Vagina (tissue), 2 donors: ENCODE measurements at places on chromosomes 3 and 15. TPM values are rescaled to one million over a fixed set of nuclear protein-coding genes. Genes with fewer than 3 reads are reported as not detected.

DNA sequence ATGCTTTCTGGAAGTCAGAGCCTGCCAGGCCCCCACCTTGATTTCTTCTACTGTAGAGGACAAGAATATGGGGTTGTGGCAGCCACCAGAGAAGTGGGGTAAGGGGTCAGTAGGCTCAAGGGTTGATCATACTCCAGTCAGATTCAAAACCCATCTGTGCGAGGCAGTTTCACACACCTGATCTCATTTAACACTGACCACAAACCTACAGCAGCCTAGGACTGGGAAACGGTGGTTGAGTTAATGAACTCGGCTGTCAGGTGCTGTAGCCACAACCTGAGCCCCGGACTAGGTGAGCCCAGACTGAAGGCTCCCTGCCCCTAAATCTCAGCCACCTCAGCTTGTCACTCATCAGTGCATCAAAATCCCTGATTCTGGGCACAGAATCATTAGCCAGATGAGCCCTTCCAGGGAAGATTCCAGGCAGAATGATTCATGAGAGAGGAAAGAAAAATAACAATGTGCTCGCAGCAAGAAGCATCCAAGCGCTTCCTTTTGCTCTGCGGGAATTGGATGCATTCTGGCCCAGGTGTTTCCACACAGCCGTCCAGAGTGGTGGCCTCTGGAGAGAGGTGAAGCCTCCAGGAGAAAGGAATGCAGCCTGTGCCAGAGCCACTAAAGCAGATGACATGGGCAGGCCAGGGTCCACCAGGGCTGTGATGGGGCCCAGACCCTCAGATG, 102.1 kb downstream of the SRGAP3 start:
- no peaks in the 10 kb centered on the region for H3K27me3 ChIP-seq
- H3K27ac ChIP-seq = no peak overlapping the region
- no peak for DNase-seq

- no peak overlapping the region for H3K4me3 ChIP-seq
- no peaks in the 10 kb centered on the region for H3K36me3 ChIP-seq
- H3K27ac ChIP-seq = no peak overlapping the region
- DNase-seq = no peak
- H3K27me3 ChIP-seq = peaks cover 13% of the 10 kb centered on the region
- no peaks in the 10 kb centered on the region for H3K4me1 ChIP-seq
Measured at GRCh38 chr3:147361454-147362420, 44.6 kb downstream of the ZIC4 start.

GRCh38 chr15:68574046-68574445, 4.7 kb upstream of the CORO2B start:
- H3K27ac ChIP-seq = no peak overlapping the region
- H3K4me1 ChIP-seq = peaks cover 12% of the 10 kb centered on the region

GRCh38 chr3:101381809-101382208, 61.4 kb upstream of the IMPG2 start:
- H3K36me3 ChIP-seq = no peaks in the 10 kb centered on the region
- H3K27me3 ChIP-seq = no peaks in the 10 kb centered on the region
- H3K4me3 ChIP-seq = no peak overlapping the region
- H3K27ac ChIP-seq = no peak overlapping the region

DNA sequence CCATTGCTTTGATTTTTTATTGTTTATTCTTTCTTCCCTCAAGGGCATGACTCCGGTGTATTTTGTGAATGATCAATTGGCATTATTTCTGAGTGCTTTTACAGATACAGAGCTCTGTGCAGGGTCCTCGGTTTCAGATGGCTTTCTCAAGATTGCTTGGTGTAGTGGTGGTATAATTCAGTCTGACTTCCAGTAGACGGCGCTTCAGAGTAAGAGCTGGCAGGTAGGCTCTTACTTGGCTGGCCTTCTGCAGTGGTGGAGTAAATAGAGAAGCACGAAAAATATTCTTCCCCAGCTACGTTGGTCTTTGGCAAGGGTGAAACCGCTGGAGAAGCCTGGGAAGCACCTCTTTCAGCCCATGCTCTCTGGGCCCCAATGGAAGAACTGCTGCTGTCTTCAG, 723.0 kb upstream of the BCHE start:
- H3K4me1 ChIP-seq = no peaks in the 10 kb centered on the region
- H3K4me3 ChIP-seq = no peak overlapping the region
- no peaks in the 10 kb centered on the region for H3K36me3 ChIP-seq
- no peak for DNase-seq
- H3K27ac ChIP-seq = no peak overlapping the region

DNA sequence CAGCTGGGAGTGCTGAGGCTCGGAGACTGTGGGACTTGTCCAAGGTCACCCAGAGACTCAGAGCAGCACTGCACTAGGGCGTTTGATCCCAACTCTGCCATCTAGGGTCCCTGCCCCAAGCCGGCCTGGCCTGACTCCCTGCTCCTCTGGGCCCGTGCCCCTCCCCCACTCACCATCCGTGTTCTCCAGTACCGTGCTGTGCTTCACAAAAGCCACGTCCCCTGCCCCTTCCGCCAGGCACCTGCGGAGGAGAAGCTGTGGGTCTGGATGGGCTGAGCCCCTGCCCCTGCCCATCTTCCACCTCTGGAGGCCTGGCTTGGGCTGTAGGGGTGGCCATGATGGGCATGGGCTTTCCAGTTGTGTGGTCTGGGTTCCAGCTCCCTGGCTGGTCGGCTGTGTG, 8.4 kb downstream of the MELTF start:
- no peak overlapping the region for H3K27ac ChIP-seq
- no peaks in the 10 kb centered on the region for H3K36me3 ChIP-seq
- H3K4me3 ChIP-seq = no peak overlapping the region

GRCh38 chr3:16350597-16351318, 85.7 kb downstream of the OXNAD1 start:
- no peak for DNase-seq
- no peaks in the 10 kb centered on the region for H3K36me3 ChIP-seq
- H3K27me3 ChIP-seq = no peaks in the 10 kb centered on the region
- peaks cover 10% of the 10 kb centered on the region for H3K4me1 ChIP-seq
- no peak overlapping the region for H3K4me3 ChIP-seq
- H3K27ac ChIP-seq = peak overlapping the region; percentile 10

- no peaks in the 10 kb centered on the region for H3K4me1 ChIP-seq
- H3K27me3 ChIP-seq = no peaks in the 10 kb centered on the region
Measured at GRCh38 chr3:64048631-64049061, 25.4 kb upstream of the PSMD6 start.

GRCh38 chr3:156610154-156610553, 55.2 kb upstream of the SSR3 start:
- no peak overlapping the region for H3K27ac ChIP-seq
- no peak overlapping the region for H3K4me3 ChIP-seq
- H3K36me3 ChIP-seq = no peaks in the 10 kb centered on the region
- peaks cover 20% of the 10 kb centered on the region for H3K4me1 ChIP-seq
- DNase-seq = no peak

GRCh38 chr3:101027286-101027685, 34.1 kb upstream of the ABI3BP start:
- no peaks in the 10 kb centered on the region for H3K27me3 ChIP-seq
- no peak overlapping the region for H3K27ac ChIP-seq
- no peak for DNase-seq
- no peak overlapping the region for H3K4me3 ChIP-seq
- no peaks in the 10 kb centered on the region for H3K36me3 ChIP-seq
- no peaks in the 10 kb centered on the region for H3K4me1 ChIP-seq

- no peaks in the 10 kb centered on the region for H3K27me3 ChIP-seq
- no peaks in the 10 kb centered on the region for H3K36me3 ChIP-seq
- DNase-seq = no peak
- peaks cover 61% of the 10 kb centered on the region for H3K4me1 ChIP-seq
Measured at GRCh38 chr3:38030126-38031021, 932 bp upstream of the PLCD1 start.

DNA sequence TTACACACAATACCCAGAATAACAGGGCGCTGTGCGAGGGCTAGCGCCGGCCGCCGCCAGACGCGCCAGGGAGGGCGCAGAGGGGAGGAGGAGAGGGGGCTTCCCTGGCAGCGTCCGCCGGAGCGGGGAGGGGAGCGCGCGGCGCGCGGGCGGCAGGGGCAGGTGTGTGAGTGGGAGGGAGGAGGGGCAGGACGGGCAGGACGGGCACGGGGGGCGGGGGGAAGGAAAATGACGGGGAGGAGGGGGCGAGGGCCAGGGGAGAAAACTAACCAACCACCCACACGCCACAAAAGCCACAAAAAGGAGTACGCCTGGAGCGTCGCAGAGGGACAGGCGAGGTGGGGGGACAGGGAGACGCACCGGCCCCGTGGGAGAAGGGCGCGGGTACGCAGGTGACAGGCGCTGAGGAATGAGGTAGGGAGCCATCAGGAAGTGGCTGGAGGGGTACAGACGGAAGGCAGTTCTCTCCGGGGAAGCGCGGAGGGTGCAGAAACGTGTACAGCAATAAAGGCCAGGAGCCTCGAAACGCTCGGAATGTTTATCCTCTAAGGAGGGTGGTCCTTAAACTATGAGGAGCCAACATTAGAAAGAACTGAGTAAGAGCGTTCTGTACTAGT, 610 bp upstream of the SATB1 start:
- peak overlapping the region; percentile 80 for H3K27ac ChIP-seq
- H3K4me3 ChIP-seq = peak overlapping the region; percentile 92
- H3K36me3 ChIP-seq = no peaks in the 10 kb centered on the region
- H3K27me3 ChIP-seq = no peaks in the 10 kb centered on the region

DNA sequence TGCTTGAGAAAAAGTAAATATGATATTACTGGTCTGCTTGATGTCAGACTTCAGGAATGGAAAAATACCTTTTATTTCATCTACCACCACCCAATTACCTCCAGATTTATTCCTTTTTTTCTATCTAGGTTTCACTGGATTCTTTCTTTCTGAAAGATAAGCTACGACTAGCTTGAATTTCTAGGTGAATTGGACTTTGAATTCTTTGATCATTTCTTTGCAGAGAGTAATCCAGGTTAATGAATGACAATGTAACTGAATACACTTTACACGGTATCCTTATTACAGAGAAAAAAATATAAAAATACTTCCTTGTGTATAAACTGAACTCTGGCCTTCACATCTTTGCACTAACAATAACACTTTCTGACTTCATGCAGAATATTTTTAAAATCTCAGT, 59.5 kb upstream of the TRPC1 start:
- no peak for DNase-seq
- no peak overlapping the region for H3K4me3 ChIP-seq
- no peaks in the 10 kb centered on the region for H3K36me3 ChIP-seq
- no peaks in the 10 kb centered on the region for H3K4me1 ChIP-seq
- no peak overlapping the region for H3K27ac ChIP-seq

GRCh38 chr15:95653361-95653805, 677.1 kb upstream of the NR2F2 start:
- peak overlapping the region; percentile 70 for H3K27ac ChIP-seq
- no peaks in the 10 kb centered on the region for H3K27me3 ChIP-seq
- no peak for DNase-seq

- H3K36me3 ChIP-seq = no peaks in the 10 kb centered on the region
- no peak overlapping the region for H3K27ac ChIP-seq
- no peak for DNase-seq
- peaks cover 12% of the 10 kb centered on the region for H3K4me1 ChIP-seq
Measured at GRCh38 chr15:60649845-60650548, 171.1 kb upstream of the ICE2 start.

DNA sequence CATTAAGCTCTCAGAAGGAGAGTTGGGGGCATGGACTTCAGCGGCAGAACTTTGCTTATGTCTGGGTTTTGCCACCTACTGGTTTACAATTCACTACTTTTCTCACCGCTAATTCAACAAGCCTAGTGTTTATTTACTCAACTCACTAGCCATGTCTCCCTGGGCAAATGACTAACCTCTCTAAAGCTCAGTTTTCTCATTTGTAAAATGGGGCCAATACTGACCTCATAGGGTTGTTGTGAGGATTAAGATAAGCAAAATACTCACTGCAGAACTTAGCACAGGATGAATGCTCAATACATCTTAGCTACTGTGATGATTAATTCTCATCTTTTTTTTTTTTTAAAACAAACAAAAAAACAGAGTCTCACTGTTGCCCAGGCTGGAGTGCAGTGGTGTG, 106.3 kb downstream of the CADPS start:
- H3K27me3 ChIP-seq = no peaks in the 10 kb centered on the region
- no peak for DNase-seq
- no peaks in the 10 kb centered on the region for H3K4me1 ChIP-seq
- H3K36me3 ChIP-seq = no peaks in the 10 kb centered on the region

DNA sequence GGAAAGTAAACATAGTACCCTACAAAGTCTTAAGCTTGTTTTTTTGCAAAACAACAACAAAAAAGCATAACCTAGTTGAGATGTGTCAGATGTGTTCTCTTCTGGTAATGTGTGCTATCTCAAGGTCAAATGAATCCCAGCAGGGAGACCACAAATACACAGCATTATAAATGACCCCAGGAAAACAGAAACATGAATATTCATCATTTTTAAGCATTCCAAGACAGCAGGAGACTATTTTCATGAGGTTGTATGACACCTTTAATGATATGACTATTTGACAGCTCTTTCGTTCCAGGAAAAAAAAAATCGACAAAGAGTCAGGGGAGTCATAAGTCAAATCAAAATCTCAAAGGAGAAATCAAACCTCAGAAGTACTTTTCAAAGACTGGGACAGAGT, 62.7 kb upstream of the CBLB start:
- H3K27ac ChIP-seq = no peak overlapping the region
- no peak for DNase-seq
- H3K36me3 ChIP-seq = no peaks in the 10 kb centered on the region
- H3K27me3 ChIP-seq = no peaks in the 10 kb centered on the region
- no peak overlapping the region for H3K4me3 ChIP-seq

GRCh38 chr15:61025781-61026180, 203.3 kb downstream of the RORA start:
- no peaks in the 10 kb centered on the region for H3K27me3 ChIP-seq
- H3K4me1 ChIP-seq = no peaks in the 10 kb centered on the region
- no peak overlapping the region for H3K27ac ChIP-seq
- H3K4me3 ChIP-seq = no peak overlapping the region
- H3K36me3 ChIP-seq = no peaks in the 10 kb centered on the region

IL17RB gene
- not detected for total RNA-seq

NOX5 gene
- total RNA-seq = 0.74 TPM

SMAD6 gene
- 28.5 TPM for total RNA-seq

IQCF5 gene
- total RNA-seq = not detected

CTXN2 gene
- not detected for total RNA-seq

SYNM gene
- 62.6 TPM for total RNA-seq

TEX55 gene
- not detected for total RNA-seq

RARB gene
- total RNA-seq = 15.0 TPM

DNAJB11 gene
- total RNA-seq = 34.6 TPM

ITIH4 gene
- 5.9 TPM for total RNA-seq

FETUB gene
- 3.7 TPM for total RNA-seq
